ENCODE measurements at places on chromosomes 2 and 18.

- no peak for DNase-seq
Observed at GRCh38 chr2:109486711-109487535, 126.8 kb downstream of the SEPTIN10 start.

GRCh38 chr2:20129331-20130159 lies 78.1 kb upstream of the LAPTM4A start:
- no peak for DNase-seq

GRCh38 chr2:106161938-106162820 lies 31.9 kb downstream of the UXS1 start:
- no peak for DNase-seq

DNA sequence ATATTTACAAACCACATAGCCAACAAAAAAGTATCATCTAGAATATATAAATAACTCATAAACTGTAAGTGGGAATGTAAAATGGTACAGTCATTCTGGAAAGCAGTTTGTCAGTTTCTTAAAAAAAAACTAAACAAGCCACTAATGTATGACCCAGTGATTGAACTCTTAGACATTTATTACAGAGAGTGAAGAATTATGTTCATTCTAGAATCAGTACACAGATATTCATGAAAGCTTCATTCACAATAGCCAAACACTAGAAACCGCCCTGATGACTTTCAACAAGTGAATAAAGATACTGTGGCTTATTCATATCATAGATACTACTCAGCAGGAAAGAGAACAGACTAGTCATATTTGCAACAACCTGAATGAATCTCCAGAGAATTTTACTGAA lies 1541.5 kb downstream of the LRP1B start:
- DNase-seq = no peak

DNA sequence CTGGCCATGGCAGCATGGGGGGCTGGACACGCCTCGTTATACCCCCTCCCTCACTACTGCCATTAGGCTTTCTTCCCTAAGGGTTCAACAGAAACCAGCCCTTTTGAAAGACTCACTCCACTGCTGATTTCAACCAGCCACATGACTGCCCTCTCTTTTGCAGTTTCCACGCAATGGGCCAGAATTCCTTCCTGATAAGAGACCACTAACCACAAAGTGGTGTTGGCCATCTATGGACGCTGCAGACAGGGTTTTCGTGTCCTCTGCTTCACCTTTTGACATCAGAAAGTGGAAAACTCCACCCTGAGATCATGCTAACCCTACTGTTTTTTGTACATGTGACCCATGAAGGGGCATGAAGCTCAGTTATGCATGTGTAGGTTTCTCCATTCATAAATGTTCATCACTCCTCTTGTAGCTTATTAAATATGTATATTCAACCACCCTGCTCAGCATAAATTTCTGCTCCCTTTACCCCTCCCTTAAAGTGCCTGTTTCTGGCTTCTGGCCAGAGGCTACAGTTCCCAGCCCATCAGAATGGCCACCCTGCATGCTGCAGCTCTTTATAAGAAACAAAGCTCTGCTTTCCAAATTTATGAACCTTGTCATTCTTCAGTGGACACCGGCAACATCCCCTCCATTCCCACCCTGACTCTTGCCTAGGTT lies 106.6 kb upstream of the MSH6 start:
- DNase-seq = no peak

GRCh38 chr2:3193443-3194330 lies 183.9 kb downstream of the EIPR1 start:
- DNase-seq = no peak

GRCh38 chr18:23547846-23548245 lies 38.5 kb downstream of the NPC1 start:
- DNase-seq = no peak

DNA sequence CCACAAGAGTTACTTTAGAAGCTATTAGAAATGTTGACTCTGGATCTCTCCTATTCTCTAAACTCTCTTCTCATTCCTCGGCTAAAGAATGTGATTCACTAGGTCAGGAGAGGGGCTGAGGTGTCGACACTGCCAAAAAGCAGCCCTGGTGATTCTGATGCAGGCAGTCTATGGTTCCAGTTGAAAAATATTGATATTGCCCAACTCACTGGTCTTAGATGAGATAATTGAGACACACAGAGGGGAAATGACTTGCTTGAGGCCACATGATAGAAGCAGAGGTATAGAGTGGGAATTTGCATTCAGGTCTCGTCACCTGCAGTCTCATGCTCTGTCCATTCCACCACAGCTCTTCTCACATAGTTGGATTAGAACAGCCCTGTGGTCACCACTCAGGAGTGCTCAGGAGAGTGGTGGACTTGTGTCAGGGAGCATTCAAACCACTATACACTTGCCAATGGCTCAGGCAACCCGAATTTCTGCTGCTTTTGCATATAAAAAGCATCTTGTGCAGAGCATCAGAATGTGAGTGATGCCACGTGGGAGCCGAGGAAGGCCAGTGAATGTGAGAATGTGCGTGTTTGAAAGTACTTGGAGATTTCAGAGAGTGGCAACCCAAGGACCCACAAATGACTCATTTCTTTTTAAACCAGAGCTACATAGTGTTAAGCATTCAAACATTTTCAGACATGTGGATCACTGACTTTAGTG lies 65.1 kb upstream of the CTLA4 start:
- no peak for DNase-seq

DNA sequence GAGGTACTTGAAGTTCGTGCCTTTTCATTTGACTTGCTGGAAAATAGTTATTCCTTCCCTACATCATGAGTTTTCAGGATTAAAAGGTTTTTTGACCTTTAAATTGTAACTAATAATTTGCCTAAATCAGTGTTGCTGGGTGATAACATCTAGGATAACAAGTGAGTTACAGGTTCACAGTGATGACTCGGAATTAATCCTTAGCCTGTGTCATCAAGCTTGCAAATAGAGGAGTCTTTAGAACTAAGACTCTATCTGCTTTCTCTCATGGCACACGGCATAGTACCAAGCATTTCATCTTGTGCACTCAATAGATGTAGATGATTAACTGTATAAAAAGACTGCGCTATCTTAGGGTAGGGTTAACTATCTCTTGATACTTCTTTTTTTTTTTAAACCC lies 79.5 kb downstream of the CAMKMT start:
- DNase-seq = no peak

DNA sequence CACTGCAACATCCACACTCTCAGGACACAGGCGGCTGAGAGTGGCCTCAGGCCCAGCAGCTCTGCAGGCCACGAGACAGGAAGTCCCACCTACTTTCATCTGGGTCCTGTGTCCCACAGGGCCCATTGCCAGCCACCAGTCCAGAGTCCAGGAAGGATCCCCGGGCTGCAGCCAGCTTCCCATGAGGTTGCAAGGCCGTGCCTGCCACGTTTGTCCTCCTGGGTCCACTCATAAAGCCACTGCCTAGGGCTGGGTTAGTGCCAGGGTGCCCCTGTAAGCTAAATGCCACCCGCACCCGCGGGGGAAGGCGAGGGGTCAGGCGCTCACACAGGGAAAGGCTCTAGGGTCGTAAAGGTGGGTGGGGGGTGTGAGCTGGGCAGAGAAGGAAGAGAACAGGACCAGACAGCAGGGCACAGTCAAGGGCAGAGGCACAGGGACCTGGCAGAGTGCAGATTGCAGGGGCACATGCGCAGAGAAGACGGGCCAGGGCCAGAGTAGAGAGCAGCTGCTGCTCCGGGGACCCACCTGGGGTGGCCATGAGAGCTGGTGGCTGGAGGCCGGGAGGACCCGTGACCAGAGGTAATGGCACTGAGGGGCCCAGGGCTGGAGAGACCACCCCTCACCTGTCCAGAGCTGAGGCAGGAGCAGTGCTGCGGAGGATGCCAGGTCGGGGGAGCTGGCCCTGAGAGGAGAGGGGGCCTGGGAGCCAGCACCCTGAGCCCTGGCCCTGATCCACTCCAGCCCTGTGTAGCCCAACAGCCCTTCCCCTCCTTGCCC lies 8.0 kb downstream of the AGXT start:
- DNase-seq = no peak

GRCh38 chr2:228590681-228591080 lies 409.2 kb upstream of the SPHKAP start:
- DNase-seq = no peak

DNA sequence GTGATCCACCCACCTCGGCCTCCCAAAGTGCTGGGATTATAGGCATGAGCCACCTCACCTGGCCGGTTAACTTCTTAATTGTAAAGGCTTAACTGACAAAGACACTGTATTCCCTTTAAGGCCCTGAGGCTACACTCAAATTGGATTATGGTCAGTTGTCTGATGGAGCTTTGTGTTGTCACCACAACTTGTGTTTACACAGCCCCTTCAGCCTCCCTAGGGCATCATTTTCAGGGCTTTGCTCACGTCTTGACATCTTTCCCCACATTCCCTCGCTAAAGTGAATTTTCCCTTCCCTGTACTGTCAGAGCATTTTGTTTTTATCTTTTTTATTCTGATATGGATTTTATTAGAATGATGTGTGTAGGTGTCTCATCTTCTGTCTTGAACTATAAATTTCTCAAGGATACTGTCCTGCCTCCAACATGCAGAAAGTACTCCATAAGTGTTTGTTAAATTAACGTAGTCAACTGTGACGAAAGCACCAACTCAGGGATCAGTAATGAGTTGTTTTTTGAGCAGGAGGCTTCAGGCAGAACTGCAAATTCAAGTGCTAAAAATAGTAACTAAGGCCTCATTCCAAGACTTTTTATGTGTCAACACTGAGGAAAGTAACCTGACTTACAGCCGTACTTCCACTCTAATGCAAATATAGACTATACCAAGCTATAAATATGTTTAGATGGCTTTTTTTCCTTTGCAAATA lies 77.1 kb upstream of the NARS1 start:
- no peak for DNase-seq

DNA sequence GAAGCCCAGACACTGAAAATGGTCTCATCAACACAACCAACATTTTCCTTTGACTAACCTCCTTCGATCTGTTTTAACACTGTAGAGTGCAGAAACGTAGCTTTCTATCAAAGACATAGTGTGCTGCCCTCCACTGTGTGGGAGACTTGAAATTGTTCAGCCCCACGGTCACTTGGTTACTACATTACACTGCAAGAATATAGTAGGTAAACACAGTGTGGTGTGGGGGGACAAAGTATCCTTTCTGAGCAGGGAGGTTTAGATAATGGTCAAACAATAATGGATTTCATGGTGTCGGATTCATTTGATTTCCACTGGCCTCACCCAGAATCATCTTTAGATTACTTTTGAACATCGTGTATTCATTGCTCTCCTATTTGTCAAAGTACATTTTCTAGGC lies 181.0 kb downstream of the ERBB4 start:
- DNase-seq = no peak

- no peak for DNase-seq
Observed at GRCh38 chr2:64143169-64144056, 807 bp downstream of the PELI1 start.

DNA sequence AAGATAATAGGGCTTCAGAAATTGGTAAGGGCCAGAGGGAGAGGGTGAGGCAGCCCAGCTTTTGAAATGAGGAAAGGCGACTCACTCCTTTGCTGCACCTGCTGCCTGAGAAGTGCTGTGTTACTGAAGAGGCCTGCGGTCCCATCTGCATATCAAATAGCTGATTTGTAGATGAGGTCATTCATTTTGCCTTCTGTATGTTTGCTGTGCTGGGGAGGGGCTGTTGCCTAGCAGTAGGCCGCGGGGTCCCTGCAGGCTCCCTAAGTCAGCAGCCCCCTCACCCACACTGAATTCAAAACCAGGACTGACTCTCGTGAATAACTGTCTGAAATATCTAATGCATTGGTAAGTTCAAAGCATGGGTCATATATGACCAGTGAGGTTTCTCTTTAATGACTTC lies 377.2 kb downstream of the SOX11 start:
- no peak for DNase-seq

GRCh38 chr18:58966704-58967103 lies 102.0 kb downstream of the ZNF532 start:
- no peak for DNase-seq

- no peak for DNase-seq
Observed at GRCh38 chr2:66536997-66537396, 102.1 kb downstream of the MEIS1 start.

- DNase-seq = no peak
Observed at GRCh38 chr2:133977405-133977804, 276.5 kb upstream of the MGAT5 start.

DNA sequence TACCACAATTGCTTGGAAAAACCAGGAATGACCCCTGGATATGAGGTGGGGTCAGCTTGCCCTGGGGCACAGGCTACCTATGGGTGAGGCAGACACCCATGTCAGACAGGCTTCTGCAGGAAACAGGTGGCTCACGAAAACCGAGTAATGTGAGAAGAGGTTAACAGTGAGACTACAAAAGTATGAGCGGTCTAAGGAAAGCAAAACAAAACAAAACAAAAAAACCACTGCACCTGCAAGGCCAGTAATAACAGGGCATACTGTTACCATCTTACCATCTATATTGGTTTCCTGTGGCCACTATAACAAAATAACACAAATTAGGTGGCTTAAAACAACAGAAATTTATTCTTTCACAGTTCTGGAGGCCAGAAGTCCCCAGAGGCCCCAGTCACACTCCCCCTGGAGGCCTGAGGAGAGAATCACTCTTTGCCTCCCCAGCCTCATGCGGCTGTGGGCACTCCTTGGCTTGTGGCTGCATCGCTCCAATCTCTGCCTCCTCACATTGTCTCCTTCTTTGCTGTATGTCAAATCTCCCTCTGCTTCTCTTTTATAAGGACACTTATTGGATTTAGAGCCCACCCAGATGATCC lies 86.6 kb upstream of the EPC2 start:
- no peak for DNase-seq

DNA sequence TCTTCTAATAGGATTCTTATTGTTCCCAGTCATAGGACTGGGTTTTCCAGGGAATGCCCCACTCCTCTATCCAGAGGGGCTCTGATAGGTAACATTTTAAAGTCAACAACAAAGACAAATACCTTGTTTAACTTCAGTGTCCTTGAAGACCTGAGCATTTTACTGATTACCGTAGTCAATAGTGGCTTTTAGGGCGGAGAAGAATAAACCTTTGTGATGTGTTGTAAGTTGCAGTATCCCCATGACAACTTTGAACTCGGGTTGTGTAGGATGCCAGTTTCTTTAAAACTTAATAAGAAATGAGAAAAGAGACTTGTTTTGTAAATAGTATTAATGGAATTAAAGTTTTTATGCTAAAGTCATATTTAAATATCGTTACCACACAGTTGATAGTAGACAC lies 6.0 kb downstream of the GATA6 start:
- no peak for DNase-seq

Data from activated CD4-positive, alpha-beta T cell treated with anti-CD3 and anti-CD28 coated beads for 1 hour (primary cell).